ENCODE measurements at places on chromosomes 13 and 19. TPM values are rescaled to one million over a fixed set of nuclear protein-coding genes. Genes with fewer than 3 reads are reported as not detected.

The CEACAM7 gene
- polyA plus RNA-seq: not detected

The TMEM38A gene
- polyA plus RNA-seq: 2.2 TPM

The SGTA gene
- polyA plus RNA-seq: 65.5 TPM

The KCNJ14 gene
- 0.63 TPM for polyA plus RNA-seq

The GIPR gene
- polyA plus RNA-seq: 0.33 TPM

The DKKL1 gene
- polyA plus RNA-seq: 0.42 TPM

The MBD3L2 gene
- polyA plus RNA-seq: not detected

The PLIN4 gene
- 1.6 TPM for polyA plus RNA-seq

The PRRG2 gene
- polyA plus RNA-seq: 0.75 TPM

The B3GNT8 gene
- not detected for polyA plus RNA-seq

The A1BG gene
- polyA plus RNA-seq: 11.8 TPM

The ARL11 gene
- polyA plus RNA-seq: 0.28 TPM

The TNNI3 gene
- 2.4 TPM for polyA plus RNA-seq

The ANGPTL4 gene
- polyA plus RNA-seq: 3.0 TPM

The ERICH6B gene
- polyA plus RNA-seq: not detected

The OR7C1 gene
- polyA plus RNA-seq: not detected

The FCAR gene
- polyA plus RNA-seq: not detected

The PROZ gene
- not detected for polyA plus RNA-seq

The UBXN6 gene
- polyA plus RNA-seq: 19.3 TPM

The RPL36 gene
- 318 TPM for polyA plus RNA-seq

The FPR3 gene
- polyA plus RNA-seq: 20.5 TPM

The LGI4 gene
- 11.9 TPM for polyA plus RNA-seq

The FFAR2 gene
- 0.47 TPM for polyA plus RNA-seq

The ATXN8OS gene
- polyA plus RNA-seq: not detected

The LYPD4 gene
- not detected for polyA plus RNA-seq

The ZNF429 gene
- polyA plus RNA-seq: 10.9 TPM

The POU4F1 gene
- polyA plus RNA-seq: 0.02 TPM

The CCDC169 gene
- polyA plus RNA-seq: 2.7 TPM

The ZNF235 gene
- 2.5 TPM for polyA plus RNA-seq

The PINLYP gene
- polyA plus RNA-seq: 25.5 TPM

The RFPL4A gene
- not detected for polyA plus RNA-seq

The TINCR gene
- 0.18 TPM for polyA plus RNA-seq

The HMG20B gene
- 33.2 TPM for polyA plus RNA-seq

The BEST2 gene
- polyA plus RNA-seq: not detected

The KIR2DL1 gene
- polyA plus RNA-seq: 0.12 TPM

The GPR183 gene
- 7.6 TPM for polyA plus RNA-seq

The APLP1 gene
- 3.0 TPM for polyA plus RNA-seq

The ODAD3 gene
- polyA plus RNA-seq: 1.1 TPM

The ZNF552 gene
- 4.9 TPM for polyA plus RNA-seq

The TRPC4 gene
- 4.7 TPM for polyA plus RNA-seq

The EBI3 gene
- polyA plus RNA-seq: 0.90 TPM

The CFAP97D2 gene
- not detected for polyA plus RNA-seq

The CLDN10 gene
- polyA plus RNA-seq: 2.4 TPM

Data from ovary (tissue), 10 donors.